ENCODE measurements at places on chromosomes 12 and 14. TPM values are rescaled to one million over a fixed set of nuclear protein-coding genes. Genes with fewer than 3 reads are reported as not detected.
A peak's percentile ranks its signal among the peaks of the same experiment; 100 is the strongest.

DNA sequence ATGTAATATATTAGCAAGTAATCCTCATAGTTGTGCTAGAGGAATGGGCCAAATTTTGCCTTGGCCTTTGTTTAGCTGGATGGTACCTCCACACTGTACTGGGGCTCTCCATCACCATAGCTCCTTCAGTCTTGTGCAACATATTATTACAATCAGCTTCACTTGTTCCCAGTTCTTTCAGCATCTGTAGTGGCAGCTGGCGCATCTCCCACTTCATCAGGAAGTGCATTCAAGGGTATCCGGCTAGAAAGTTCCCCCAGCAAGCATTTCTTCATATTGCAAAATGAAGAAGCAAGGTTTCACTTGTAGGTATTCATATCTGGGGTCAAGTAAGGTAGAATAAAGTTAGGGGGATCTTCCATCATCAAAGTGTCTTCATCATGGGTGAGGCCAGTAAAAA, 123.7 kb downstream of the IGF1 start:
- no peak for DNase-seq

- DNase-seq, result no peak
Measured at GRCh38 chr12:71790331-71790730, 35.7 kb downstream of the RAB21 start.

GRCh38 chr14:64729386-64730060, 25.3 kb downstream of the PLEKHG3 start:
- DNase-seq, result no peak

GRCh38 chr12:87491598-87491997, 537.6 kb downstream of the C12orf50 start:
- DNase-seq, result no peak

DNA sequence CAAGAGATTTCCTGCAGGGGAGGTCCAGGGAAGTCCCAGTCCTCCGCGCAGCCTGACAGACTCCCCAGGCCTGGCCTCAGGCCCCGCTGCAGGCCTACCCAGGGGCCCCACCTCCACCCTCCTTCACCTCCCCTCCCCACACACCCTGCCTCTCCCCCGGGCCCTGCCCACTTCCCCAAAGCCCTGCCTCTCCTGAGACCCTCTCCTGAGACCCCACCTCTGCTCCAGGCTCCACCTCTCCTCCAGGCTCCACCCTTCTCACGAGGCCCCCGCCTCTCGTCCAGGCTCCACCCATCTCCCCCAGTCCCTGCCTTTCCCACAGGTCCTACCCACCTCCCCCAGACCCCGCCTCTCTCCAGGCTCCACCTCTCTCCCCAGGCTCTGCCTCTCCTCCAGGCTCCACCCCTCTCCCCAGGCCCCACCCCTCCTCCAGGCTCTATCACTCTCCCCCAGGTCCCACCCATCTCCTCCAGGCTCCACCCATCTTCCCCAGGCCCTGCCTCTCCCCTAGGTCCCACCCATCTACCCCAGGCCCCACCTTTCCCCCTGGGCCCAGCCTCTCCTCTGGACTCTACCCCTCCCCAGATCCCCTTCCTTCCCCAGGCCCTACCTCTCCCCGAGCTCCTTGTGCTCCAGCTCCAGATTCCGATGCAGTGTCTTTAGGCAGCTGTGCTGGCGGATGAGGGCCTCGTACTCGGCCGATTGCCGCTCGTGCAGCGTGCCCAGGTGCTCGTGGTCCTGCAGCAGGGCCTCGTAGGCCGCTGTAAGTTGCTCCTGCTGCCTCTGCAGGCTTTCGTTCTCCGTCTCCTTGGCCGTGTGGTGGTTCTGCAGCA, 58.8 kb upstream of the GPR68 start:
- peak; percentile 22 for DNase-seq

- peak; percentile 49 for DNase-seq
Measured at GRCh38 chr14:78566026-78566858, 396.1 kb downstream of the NRXN3 start.

GRCh38 chr12:94209240-94209639, 60.9 kb downstream of the PLXNC1 start:
- no peak for DNase-seq

- no peak for DNase-seq
Measured at GRCh38 chr12:68067762-68068376, 78.6 kb downstream of the IFNG-AS1 start.

DNA sequence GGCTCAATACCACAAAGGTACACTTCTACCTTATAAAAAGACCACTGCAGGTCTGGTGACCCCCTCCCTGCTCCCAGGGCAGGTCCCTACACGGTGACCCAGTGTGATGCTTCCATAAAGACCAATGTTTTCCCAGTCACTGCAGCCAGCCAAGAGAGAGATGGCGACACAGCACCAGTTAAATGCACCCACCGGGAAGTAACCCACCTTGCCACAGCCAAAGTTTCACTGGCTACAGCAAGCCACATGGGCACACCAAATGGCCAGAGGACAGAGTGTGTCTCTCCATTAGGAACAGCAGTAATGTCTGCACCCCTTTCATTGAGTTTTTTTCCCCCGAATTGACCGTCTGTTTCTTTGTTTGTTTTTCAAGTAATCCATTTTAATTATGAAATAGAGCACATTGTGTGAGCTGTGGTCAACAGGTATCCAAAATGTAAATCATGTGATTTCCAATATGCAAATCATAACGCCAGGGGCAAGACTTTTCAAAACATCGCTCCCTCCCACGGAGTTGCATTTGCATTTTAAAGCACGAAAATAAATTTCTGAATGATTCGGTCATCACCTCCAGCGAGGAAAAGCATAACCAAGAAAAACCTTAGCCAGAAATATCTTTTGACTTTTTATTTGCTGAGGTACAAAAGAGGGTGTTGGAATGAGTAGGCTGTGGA, 48.9 kb upstream of the EML1 start:
- no peak for DNase-seq

GRCh38 chr14:55846826-55847446, 266.9 kb downstream of the KTN1 start:
- DNase-seq, result no peak

DNA sequence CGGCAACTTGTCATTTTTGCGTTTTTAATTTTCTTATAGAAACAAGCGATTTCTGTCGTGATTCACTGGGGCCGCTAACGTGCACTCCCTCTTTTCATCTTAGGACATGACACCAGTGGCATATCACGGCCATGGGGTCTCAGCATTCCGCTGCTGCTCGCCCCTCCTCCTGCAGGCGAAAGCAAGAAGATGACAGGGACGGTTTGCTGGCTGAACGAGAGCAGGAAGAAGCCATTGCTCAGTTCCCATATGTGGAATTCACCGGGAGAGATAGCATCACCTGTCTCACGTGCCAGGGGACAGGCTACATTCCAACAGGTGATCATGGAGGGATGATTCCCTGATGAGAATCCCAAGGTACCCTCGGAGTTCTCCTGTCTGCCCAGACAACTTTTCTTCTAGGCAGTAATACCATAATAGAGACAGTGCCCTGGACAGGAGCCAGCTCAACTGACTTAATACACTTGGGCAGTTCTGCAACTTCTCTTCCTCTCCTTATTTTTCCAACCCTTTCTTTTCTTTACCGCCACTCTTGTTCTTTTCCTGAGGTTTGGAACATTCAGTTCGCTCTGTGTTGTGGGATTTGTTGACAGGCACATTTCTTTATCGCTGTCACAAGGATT, 821 bp downstream of the TMEM106C start:
- peak; percentile 16 for DNase-seq

GRCh38 chr12:73383584-73384222, 1111.5 kb downstream of the TRHDE start:
- peak; percentile 72 for DNase-seq

GRCh38 chr14:33934043-33934750, 16.7 kb downstream of the EGLN3 start:
- no peak for DNase-seq

DNA sequence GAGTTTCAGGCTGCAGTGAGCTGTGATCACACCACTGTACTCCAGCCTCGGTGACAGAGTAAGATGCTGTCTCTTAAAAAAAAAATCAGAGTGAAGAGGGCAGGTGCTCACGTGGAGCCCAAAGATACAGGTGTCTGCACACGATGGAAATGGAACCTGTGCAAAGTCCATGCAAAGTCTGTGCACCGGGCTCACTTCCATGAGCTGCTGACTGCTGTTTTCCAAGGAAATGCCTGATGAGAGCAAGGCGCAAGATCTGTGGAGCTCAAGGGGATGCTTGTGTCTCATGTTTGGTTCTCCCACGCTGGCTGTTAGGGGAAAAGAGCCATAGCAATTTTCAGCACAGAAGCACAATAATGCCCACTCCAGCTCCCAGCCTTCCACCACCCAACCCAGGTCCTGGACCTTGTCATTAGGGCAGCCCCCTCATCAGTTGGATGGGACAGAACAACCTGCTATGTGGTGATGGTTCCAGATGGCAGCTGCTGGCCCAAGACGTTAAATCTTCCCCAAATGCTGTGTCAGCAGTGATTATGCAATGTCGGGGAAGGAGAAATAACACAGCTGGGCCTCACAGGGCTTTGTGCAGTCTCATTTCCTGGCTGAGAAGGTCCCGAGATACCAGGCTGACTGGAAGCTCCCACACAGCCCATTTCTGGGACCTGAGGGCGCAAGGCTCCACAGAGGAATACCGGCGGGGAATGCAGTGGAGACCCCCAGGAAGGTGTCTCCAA, 27.9 kb upstream of the DICER1 start:
- no peak for DNase-seq

DNA sequence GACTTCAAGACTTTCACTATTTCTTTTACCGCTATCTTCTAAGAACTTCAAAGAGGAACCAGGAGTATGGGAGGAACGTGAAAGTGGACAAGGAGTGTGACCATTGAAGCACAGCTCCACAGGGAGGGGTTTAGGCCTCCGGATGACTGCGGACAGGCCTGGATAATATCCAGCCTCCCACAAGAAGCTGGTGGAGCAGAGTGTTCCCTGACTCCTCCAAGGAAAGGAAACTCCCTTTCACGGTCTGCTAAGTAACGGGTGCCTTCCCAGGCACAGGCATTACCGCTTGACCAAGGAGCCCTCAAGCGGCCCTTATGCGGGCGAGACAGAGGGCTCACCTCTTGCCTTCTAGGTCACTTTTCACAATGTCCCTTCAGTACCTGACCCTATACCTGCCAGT, 267.0 kb downstream of the RPL10L start:
- DNase-seq, result no peak

DNA sequence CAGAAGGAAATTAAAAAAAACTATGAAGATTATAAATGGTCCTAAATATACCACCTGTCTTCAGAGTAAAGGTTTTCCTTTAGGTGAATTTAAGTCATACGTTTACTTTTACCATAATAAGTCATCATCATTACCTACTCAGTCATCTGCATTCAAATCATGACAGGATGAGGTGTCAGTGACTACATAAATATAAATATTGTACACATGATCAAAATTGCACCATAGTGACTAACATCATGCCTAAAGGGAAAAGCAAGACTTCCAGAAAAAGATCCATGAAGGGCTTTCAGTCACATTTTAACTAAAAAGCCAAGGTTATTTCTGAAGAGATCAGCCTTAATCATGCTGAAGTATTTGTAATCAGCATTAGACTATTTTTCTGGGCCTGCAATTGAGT, 759.9 kb upstream of the FLRT2 start:
- no peak for DNase-seq

DNA sequence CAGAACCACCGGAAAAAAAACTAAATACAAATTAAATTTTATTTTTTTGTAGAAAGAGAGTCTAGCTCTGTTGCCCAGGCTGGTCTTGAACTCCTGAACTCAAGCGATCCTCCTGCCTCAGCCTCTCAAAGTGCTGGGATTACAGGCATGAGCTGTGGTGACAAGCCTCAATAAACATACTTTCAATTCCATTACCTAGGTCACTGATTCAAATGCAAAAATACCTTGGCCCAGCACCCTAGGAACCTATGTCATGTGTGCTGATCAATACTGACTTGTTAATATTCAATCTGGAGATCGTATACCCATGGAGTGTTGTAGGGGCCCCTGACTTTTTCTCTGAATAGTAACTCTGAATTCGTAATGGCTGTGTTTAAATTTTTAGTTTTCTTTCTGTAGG, 7.1 kb upstream of the TMEM30B start:
- no peak for DNase-seq

GRCh38 chr14:94863366-94863765, 93.5 kb upstream of the GSC start:
- DNase-seq, result no peak

DNA sequence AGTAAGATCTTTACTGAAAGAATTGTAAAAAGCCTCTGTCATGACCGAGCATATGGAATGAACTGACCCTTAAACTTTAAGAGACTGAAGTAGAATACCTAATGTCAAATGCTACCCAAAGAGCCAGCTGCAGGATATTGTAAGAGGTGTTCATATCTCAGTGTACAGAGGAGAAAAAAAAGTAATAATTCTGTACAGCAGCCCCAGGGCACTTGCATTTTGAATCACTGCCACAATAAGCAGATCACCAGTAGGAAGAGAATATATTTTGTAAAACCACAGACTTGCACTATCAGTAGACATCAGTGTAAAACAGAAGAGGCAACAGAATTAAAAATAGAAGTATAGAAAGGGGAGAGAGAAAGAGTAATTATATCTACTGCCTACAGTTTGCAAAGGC, 162.6 kb downstream of the PPFIA2 start:
- no peak for DNase-seq

DNA sequence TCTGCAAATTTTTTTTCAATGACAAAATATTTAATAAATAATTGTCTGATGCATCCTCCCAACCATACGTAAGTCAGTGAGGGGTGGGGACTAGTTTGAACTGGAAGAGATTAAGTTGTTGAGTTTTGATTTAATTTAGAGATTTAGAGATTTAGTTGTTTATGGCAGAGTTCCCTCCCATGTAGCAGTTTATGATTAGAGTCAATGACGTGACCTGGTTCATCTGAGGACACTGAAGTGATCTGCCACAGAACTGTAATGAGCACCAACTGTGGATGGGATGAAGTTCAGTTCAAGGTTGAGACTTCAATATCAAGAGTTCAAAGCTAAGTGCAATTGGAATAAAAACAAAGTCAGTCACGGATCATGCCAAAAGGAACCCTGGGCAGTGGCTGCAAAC, 609.3 kb downstream of the NOVA1 start:
- no peak for DNase-seq

DNA sequence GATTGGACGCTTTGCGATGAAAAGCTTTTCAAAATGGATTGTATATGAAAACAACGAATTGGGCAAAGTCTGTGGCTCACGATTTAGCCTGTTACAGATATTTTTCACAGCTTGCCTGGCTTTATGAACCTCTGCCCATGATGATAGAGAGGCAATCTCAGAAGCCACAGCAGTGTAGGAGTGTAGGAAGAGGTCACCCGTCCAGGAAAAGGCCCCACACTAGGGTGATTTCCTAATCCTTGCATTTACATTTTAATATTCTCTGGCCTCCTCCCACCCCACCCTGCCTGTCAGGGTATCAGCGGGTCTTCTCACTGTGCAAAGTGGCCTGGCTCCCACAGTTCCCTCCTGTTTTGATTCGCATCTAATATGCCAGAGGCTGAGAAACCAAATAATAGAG, 81.8 kb upstream of the FOXN3 start:
- DNase-seq, result no peak

PHLDA1 gene
- total RNA-seq, result 36.5 TPM

LRRIQ1 gene
- total RNA-seq, result 3.2 TPM

MYH6 gene
- total RNA-seq, result not detected

KRT77 gene
- total RNA-seq, result not detected

UBE2N gene
- 32.5 TPM for total RNA-seq

PLEKHD1 gene
- total RNA-seq, result not detected

Measured in Caki2 (cell line).